ENCODE measurements at places on chromosomes 3 and 15. TPM values are rescaled to one million over a fixed set of nuclear protein-coding genes. Genes with fewer than 3 reads are reported as not detected.

SUSD5 gene
- total RNA-seq: 3.9 TPM

SQOR gene
- 3.8 TPM for total RNA-seq

LRRC34 gene
- total RNA-seq: 5.6 TPM

DNA sequence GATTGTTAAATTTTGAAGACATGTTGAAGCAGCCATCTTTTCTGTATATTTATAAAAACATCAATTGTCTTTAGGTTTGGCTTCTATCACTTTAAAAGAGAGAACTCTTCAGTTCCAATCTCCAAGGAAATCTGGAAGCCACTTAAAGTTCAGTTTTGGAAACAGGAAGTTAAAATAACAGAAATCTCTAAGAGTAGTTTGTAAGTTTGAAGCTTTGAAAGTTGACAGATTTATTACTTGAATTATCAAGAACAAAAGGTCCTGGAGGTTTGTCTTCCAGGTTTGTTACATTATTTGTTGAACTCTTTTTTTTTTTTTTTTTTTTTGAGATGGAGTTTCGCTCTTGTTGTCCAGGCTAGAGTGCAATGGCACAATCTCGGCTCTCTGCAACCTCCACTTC lies 30.0 kb downstream of the RNF111 start:
- DNase-seq: no peak

- DNase-seq: no peak
These were observed 61.3 kb upstream of the MME start for GRCh38 chr3:155018621-155019330.

GRCh38 chr3:194465920-194466570 lies 20.8 kb downstream of the ATP13A3 start:
- no peak for DNase-seq

DNA sequence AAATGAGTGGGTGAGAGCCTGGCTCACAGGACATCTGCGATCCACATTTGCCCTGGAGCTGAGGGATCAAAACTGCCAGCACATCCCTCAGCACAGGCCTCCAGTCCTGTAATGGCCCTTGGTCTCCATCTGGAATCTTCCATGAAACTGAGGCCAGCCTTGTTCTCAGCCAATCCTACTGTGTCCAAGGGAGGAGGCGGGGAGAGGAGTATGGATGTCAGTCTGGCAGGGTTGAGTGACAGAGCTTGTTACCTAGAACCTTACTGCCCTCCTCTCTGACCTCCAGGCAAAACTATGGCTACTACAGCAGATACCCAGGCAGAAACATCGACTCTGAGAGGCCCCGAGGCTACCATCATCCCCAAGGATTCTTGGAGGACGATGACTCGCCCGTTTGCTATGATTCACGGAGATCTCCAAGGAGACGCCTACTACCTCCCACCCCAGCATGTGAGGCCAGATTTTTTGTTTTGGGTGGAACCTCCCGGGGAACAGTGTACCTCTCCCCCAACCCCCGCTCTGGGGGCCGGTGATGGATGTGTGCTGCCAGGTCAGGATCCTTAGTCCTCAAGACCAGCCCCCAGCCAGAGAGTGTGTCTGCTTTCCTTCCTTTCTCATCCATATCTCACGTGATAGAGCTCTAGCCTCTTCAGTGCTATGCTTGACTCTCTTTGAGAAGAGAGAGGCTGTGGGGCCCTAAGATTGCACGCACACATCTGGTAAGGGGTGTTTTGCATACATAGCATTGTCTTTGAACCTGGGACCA lies 41.3 kb downstream of the CHDH start:
- no peak for DNase-seq

DNA sequence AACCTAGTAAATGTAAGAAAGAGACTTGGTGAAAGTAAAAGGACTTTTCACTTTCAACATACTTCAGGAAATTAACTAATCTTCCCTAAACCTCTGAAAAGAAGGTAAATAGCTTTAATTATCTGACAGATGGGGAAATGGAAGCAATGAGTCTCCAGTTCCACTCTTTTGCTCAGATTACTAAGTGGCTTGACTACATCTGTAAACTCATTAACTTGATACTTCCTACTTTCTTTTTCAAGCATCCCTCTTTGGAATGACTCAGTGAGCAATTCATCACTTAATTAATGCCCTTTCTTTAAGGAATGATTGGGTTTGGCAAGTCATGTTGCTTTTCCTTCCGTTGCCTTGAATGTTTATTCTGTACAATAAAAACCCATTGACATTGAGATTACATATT lies 234.2 kb downstream of the GRM7 start:
- no peak for DNase-seq

- no peak for DNase-seq
These were observed 138.8 kb downstream of the CACNA2D3 start for GRCh38 chr3:54261141-54261540.

DNA sequence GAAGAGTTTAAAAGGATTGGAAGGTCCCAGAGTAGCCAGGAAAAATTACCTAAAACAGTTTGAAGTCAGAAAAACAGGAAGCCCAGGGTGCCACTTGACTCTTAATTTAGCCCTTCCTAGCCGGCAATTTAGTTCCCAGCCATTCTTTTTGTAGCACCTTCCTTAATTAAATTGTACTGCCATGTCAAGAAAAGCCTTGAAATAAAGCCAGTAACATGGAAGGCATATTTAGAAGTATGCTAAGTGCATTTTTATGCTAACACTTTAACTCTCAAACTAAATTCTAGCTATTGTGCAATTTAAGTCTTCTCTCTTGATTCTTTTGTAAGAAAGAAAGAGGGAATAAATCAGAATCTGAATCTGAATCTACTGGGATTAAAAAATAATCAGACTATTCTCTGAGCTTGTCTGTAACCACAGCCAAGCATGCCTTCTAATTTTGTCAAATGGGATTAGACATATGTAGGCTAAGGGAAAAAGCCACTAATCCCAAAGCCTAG lies 43.2 kb downstream of the MAP3K13 start:
- DNase-seq: no peak

- no peak for DNase-seq
These were observed 22.3 kb upstream of the PLXNA1 start for GRCh38 chr3:126960604-126960995.

- no peak for DNase-seq
These were observed 110.8 kb downstream of the TNIK start for GRCh38 chr3:171349392-171349791.
